NCI-H1694 (cell line): ENCODE measurements at places on chromosomes 6 and 20.

DNA sequence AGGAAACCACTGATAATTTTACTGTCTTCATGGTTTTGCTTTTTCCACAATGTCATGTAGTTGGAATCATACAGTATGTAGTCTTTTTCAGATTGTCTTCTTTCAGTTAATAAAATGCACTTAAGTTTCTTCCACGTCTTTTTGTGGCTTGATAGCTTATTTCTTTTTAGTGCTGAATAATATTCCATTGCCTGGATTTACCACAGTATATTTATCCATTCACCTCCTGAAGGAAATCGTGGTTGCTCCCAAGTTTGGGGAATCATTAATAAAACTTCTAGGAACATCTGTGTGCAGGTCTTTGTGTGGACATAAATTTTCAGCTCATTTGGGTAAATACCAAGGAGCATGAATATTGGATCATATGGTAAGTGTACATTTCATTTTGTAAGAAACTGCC is 38.8 kb upstream of the ZNFX1 start:
- no peak for DNase-seq

DNA sequence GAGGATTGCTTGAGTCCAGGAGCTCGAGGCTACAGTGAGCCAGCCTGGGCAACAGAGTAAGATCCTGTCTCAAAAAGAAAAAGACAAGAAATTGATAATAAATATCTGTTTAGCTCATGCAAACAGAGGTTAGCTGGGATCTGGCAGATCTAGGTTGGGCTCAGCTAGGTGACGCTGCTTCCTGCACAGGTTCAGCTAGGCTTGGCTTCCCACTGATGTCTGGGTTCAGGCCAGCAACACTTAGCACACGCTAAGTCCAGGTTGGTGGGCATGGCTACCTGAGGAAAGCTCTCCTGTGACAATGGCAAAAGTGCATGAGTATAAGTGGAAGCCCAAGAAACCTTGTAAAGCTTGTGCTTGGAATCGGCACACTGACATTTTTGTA is 48.7 kb downstream of the RIN2 start:
- no peak for DNase-seq

GRCh38 chr20:35981969-35982368 is 13.6 kb downstream of the CNBD2 start:
- no peak for DNase-seq

GRCh38 chr20:8389381-8390036 is 257.4 kb downstream of the PLCB1 start:
- peak; percentile 61 for DNase-seq

DNA sequence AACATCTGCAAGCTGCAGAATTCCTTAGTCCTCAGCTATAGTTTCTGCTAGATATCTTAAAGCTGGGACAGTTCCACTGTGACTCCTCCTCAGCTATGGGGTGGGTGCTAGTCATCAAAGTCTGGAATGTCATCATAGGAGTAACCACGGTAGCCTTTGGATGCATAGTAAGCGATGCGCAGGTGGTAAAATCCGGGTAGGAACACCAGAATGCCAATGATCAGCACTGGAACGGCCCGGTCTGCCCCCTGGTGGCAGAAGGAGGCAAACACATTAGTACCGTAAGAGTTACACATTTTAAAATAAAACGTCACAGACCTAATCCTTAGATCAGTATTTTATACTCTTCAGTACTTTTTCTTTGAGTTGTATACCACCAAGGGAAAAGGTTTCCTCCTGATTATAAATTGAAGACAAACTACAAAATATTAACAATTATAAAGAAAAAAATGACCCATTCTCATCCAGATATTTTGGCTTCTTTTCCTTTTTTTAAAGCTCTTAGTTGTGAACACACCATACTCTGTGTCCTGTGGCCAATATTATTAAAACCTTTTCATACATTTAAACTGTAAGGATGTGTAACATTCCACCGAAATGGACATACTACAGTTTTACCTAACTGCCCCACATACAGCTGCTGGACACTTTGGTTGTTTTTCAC is 18.9 kb downstream of the PCNA start:
- peak; percentile 45 for DNase-seq

DNA sequence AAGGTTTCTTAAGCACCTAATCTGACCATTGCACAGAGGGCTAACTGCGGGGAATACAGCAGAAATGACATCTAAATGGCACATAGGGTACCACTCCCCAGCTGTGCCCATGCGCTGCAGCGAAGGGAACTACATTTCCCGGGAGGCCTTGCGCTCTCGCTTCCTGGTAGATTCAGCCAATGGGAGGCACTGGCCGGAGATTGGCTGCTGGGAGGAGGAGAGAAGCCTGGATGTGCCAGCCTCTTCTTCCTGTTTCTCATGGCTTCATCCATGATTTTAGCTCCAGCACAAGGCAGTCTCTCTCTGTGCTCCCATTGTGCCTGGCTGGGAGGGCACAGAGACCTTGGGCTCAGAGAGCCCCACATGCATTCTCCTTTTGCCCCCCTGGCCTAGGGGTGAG is 101.7 kb upstream of the FOXA2 start:
- no peak for DNase-seq

GRCh38 chr6:72616406-72617015 is 5.4 kb upstream of the KCNQ5 start:
- DNase-seq, result peak; percentile 11

GRCh38 chr6:43970068-43970912 is 157.0 kb downstream of the MRPL14 start:
- DNase-seq, result no peak
